ENCODE measurements at places on chromosomes 16 and 17. TPM values are rescaled to one million over a fixed set of nuclear protein-coding genes. Genes with fewer than 3 reads are reported as not detected.

The SCGB1C2 gene
- total RNA-seq = not detected

DNA sequence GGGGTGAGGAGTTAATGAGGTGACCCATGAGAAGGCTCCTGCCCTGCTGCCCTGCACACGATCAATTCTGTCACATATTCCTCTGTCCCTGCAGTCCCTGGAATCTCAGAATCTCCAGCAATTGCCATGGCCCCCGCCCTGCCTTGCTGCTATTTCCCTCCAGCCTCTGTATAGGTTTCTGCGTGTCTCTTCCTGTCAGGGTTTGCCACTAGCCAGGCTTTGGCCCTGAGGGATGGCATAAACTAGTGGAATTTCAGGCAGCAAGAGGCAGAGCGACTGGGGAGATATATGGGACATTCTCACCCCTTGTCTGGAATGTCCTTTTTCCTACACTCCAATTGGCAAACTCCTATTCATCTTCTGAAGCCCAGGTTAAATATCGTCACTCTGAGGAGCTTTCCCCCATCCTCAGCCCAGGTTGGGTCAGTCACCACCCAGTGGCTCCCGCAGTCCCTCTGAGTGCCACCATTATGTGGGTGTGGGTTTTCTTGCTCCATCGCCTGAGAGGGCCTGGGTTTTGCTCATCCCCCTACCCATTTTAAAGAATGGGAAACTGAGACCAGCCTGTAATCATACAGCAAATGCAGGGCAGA, 15.5 kb upstream of the NATD1 start:
- DNase-seq = no peak

DNA sequence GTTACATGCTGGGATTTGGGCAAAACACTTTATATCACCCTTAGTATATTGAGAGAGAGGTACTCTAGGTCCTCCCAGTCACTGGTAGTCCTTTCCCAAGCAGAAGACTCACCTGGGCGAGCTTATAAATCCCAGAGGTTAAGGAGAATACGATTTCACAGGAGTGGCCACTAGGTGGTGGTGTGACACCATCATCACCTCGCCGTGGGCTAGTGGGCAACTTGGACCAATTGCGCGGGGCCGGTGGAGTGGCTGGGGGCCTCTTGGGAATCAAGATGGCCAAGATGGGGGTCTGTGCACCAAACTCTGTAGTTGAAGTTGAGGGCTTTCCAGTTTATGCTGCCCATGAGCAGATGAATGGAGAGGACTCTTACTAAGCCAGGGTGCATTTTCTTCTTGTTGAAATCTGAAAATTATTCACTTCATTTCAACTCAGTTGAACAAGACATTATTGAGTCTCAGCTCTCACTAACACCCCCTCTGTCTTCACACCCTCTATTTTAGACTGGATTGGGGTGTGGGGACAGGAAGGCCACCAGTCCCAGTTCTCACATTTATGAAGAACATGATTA, 38.2 kb upstream of the PIRT start:
- peak; percentile 1 for DNase-seq

GRCh38 chr17:12376276-12376675, 289.4 kb upstream of the MYOCD start:
- no peak for DNase-seq

The FGF11 gene
- 0.33 TPM for total RNA-seq

DNA sequence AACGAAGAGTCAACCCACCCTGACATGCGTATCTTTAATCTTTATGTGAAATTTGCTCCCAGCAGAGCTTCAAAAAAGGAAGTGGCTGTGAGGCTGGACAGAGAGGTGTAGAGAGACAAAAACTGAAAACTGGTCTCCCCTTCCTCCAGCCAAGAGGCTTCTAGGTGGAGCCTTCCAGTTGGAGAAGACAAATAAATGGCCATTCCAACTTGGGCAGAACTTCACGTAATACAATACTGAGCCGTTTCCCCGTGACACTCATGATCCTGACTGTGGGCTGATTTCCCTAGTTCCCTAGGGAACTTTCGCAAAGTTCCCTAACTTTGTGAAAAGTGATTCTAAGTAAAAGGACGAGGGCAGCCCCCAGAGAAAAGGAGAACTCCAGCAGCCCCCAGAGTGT, 78.8 kb downstream of the ZFHX3 start:
- DNase-seq = no peak

DNA sequence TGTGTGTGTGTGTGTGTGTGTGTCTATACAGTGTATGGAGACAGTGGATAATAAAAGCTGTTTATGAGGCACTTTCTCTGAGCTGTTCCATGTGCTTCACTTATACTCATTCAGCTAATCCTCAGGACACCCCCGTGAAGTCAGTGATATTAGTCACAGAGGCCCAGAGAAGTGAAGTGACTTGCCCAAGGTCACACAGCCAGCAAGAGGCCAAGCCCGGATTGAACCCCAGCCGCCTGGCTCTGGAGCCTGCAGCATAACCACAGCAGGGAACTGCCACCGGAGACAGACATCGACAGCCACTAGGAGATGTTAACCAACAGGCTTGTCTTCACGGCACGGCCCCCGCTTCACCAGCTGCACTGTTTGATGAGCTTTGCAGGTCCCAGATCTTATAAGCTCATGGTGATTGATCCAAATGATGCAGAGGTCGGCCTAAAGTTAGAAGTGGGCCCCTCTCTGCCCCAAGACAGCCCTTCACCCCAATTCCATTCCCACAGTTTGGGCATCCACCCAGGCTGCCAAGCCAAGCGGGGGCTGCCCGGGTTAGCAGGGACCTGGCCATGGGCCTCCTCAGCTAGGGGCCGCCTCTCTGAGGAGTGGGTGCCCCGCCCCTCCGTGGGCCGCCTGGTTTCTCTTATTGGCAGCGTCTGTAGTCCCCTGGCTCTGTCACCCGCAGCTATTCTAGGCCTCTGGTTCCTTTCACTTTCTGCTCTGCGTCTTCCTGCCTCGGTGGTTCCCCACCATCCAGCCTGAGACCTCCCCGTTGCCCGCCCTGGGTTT, 30.9 kb downstream of the SOCS1 start:
- no peak for DNase-seq

DNA sequence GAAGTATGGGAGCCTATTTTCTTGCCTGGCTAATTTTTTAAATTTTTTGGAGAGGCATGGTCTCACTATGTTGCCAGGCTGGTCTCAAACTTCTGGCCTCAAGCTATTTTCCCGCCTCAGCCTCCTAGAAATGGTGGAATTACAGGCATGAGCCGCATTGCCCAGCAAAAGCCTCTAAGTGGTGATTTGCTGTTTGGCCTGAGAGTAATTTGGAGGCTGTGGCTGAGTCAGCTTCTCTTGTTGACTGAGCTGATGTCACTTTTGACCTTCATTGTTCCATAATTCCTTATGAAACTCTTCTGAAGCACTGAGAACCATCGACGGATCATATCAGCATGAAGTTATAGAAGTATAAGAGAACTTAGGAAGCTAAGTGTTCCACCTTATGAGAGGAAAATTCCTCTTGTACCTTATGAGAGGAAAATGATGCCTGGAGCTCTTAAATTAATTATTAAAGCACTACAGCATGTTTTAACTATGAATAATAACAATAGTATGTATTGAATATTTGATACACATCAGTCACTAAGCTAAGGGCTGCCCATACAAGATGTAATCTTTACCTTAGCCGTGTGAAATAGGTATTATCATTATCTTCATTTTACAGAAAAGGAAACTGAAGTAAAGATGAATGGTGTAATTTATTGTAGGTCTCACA, 220.8 kb upstream of the MON1B start:
- peak; percentile 25 for DNase-seq

DNA sequence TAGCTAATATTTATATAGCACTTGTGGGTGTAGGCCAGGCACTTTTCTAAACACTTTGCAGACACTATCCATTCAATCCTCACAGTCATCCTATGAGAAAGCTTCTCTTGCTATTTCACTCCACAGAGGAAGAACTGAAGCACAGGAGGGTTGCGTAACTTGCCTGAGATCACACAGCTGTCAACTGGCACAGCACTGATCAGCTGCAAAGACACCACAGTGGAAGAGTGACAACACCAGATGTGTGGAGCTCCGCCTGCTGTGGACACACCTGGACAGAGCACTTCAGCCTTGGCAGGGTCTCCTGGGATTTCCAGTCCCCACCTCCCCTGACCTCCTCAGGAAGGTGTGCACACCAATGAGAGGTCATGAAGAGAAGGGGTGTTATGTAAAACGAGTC, 13.3 kb upstream of the CNEP1R1 start:
- DNase-seq = no peak

GRCh38 chr17:49612726-49613125, 37.1 kb downstream of the NXPH3 start:
- no peak for DNase-seq

The ACE gene
- total RNA-seq = 2.5 TPM

The TIMM22 gene
- total RNA-seq = 13.4 TPM

The PTX4 gene
- total RNA-seq = not detected

The GPR142 gene
- total RNA-seq = not detected

The ZNF646 gene
- 12.3 TPM for total RNA-seq

DNA sequence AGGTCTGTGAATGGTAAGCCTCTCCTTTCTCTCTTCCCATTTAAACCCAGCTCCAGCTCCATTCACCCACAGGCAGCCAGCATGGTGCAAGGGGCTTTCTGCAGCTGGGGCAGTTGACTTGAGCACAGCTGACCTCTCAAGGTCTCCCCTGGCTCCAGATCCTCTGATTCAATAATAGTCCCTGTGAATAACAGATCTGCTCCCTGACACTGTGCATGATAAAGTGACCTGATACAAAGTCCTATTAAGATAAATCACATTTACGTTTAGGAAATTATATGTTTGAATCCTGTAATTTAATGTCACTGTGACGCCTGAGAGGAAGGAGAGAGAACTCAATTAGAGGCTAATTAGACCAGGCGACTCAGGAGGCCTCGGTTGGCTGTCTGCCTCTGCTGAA, 540.4 kb upstream of the CDH11 start:
- no peak for DNase-seq

GRCh38 chr17:45293413-45294211, 23.2 kb downstream of the MAP3K14 start:
- DNase-seq = peak; percentile 92

The CTRL gene
- total RNA-seq = 0.26 TPM

The SLC13A2 gene
- total RNA-seq = not detected

Data from fibroblast of lung (primary cell).